Transverse colon (tissue), 4 donors: ENCODE measurements at places on chromosomes 13 and 19. TPM values are rescaled to one million over a fixed set of nuclear protein-coding genes. Genes with fewer than 3 reads are reported as not detected.

LENG9 gene
- total RNA-seq, result 1.1 TPM

DNA sequence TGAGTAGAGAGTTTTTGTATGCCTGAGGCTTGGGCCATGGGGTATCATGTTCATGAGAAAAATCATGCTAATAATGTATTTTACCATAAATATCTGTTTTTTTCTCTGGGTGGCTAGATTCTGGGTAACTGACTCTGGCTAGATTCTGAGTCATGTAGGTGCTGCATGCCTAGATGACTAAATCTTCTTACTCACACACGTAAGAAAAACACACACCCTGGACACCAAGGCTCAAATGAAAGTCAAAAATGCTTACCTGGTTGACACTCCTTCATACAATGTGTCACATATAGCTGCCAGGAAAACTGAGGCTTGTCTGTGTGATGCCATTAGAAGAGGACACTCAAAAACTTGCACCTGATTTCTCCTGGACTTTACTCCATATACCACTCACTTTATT lies 597.4 kb upstream of the SLITRK1 start:
- DNase-seq, result no peak

SIGLEC8 gene
- not detected for total RNA-seq

ZNF829 gene
- total RNA-seq, result 1.5 TPM

TGFBR3L gene
- total RNA-seq, result not detected

DNA sequence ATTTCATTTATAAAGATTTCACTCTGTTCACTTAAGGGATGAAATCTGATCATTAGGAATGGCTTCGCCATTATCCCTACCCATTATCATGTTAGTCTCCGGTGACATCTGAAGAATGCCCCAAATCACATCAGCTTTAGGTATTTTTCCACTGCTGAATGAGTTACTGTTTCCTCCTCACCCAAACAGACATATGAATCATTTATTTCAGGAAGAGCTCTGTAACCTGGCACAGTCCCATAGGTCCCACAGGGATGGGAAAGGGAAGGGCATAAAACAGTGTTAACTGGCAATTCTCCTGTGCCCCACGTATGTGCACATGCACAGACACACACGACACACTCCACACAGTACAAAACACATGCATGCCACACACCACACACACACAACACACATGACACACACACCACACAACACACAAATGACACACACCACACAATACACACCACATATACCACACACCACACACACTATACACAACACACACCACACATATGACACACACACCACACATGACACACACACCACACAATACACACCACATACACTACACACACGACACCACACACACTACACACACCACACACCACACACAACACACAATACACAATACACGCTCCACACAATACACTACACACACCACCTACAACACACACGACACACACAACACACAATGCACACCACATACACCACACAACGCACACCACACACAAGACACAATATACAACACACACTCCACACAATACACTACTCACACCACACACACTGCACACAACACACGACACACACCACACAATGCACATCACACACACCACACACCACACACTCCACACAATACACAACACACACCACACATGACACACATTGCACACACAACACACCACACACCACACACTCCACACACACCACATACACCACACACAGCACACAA lies 15.4 kb downstream of the TMEM255B start:
- DNase-seq, result no peak

ZNF570 gene
- total RNA-seq, result 2.2 TPM

ZNF773 gene
- 6.6 TPM for total RNA-seq

- DNase-seq, result peak; percentile 47
Measured at GRCh38 chr19:1567116-1567847, 843 bp downstream of the MEX3D start.

EBI3 gene
- 3.7 TPM for total RNA-seq

- DNase-seq, result no peak
Measured at GRCh38 chr19:1533510-1534150, 9.8 kb downstream of the PLK5 start.

DNA sequence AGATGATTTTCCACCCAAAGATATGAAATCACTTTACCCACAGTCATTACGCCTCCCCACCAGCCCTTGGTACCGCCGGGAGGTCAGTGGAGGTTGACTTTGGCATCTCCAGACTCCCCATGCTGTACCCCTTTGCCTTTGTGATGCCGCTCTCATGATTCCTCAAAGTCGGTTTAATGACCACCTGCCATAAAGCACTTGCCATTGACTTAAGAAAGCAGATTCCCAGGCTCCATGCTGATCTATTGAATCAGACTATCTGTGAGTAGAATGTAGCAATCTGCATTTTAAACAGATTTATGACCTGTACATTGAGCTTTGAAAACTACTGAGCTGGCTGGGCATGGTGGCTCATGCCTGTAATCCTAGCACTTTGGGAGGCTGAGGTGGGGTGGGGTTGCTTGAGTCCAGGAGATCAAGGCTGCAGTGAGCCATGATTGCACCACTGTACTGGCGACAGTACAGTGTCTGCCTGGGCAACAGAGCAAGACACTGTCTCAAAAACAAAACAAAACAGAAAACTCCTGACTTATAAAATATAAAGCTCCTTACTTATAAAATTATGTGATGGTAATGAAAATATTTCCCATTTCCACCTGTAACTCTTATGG lies 235.2 kb downstream of the KLF5 start:
- DNase-seq, result peak; percentile 51

DNA sequence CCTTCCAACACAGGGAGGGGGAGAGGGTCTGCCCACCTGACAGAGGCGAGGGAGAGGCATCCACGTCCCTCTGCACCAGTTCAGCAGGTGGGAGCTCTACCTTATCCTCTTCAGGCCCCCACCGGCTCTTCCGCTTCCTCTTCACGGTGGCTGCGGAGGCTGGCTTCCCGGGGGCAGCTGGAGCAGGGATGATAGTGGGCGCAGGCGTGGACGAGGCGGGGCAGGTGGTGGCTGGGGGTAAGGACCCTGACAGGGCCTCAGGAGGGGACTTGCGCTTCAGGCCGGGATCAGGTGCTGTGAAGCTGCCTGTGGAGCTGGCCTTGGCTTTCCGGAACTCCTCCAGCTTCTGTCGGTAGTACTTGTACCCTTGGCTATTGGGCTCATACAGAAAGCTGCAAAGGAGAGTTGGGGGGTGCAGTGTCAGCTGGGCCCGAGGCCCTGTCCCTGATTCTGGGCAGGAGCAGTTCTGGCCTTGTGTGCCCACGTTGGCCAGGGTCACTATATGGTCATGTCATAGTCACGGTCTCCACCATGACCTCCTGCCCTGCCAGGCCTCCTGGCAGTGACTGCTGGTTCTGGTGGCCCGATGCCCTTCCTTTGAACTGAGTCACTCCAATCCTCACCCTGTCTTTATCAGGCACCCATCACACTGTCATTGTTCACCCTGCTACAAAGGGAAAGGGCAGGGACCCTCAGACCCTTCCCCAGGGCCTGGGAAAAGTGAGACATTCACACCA lies 23.2 kb downstream of the SUGP1 start:
- DNase-seq, result no peak

DNA sequence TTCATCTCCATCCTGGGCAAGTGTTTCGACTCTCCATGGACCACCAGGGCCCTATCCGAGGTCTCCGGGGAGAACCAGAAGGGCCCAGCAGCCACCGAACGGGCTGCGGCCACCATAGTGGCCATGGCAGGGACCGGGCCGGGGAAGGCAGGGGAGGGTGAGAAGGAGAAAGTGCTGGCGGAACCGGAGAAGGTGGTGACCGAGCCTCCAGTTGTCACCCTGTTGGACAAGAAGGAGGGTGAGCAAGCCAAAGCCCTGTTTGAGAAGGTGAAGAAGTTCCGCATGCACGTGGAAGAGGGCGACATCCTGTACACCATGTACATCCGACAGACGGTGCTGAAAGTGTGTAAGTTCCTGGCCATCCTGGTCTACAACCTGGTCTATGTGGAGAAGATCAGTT lies 4.7 kb upstream of the MAP2K7 start:
- DNase-seq, result peak; percentile 6

GRCh38 chr13:65697843-65698242 lies 1532.3 kb downstream of the PCDH9 start:
- DNase-seq, result no peak

DNA sequence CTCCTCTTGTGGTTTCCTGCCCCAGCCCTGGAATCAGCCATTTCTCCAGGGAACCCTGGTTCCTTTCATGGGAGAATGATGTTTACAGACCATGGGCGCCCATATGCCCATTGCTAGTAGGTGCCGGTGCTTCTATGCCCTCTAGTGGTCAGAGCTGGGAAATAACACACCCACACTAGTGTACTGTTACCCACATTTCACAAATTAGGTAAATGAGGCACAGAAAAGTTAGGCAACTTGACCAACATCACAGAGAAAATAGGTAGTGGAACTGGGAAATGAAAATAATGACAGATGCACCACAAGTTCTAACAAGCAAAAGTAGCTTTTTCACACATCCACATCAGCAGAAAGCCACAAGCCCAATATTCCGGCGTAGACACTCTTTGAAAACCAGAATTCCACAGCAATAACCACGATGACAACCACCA lies 1.3 kb upstream of the CEACAM3 start:
- peak; percentile 63 for DNase-seq

GRCh38 chr13:46012404-46012803 lies 40.1 kb downstream of the ZC3H13 start:
- no peak for DNase-seq

DNA sequence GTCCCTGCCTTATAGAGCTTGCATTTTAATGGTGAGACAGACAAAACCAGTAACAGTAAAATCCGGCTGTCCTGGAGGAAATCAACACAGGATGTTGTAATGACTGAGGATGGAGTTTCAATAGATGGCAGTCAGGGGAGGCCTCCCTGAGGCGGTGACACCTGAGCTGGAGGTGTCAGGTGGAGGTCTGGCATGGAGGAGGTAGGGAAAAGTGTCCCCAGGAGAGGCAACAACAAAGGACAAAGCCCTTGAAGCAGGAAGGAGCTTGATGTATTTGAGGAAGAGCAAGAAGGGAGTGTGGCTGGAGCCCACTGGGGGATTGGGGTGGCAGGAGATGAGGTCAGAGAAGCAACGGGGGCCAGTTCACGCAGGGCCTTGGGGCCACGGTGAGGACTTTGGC lies 7.8 kb downstream of the GRIN2D start:
- no peak for DNase-seq

SMIM17 gene
- not detected for total RNA-seq

- peak; percentile 47 for DNase-seq
Measured at GRCh38 chr19:11481534-11482383, 913 bp upstream of the ELAVL3 start.

CEBPA gene
- total RNA-seq, result 82.3 TPM

DNA sequence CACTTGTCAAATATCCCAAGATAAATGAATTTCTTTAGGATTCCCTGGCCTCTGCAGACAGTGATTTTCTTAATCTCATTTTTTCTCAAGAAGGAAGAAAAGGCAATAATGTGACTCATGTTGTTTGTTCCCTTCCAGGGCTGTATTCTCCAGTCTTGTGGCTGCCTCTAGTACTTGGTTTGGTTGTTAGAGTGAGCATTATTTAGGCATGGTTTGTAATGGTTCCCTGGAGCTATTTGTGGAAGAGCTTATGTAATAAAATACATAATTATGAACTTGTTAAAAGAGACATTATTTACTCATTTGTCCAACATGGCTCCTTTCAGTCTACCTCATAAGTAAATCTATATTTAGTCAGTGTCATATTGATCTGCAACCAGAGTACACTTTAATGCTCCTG lies 270.4 kb downstream of the DCT start:
- no peak for DNase-seq

FGF22 gene
- total RNA-seq, result not detected

DNA sequence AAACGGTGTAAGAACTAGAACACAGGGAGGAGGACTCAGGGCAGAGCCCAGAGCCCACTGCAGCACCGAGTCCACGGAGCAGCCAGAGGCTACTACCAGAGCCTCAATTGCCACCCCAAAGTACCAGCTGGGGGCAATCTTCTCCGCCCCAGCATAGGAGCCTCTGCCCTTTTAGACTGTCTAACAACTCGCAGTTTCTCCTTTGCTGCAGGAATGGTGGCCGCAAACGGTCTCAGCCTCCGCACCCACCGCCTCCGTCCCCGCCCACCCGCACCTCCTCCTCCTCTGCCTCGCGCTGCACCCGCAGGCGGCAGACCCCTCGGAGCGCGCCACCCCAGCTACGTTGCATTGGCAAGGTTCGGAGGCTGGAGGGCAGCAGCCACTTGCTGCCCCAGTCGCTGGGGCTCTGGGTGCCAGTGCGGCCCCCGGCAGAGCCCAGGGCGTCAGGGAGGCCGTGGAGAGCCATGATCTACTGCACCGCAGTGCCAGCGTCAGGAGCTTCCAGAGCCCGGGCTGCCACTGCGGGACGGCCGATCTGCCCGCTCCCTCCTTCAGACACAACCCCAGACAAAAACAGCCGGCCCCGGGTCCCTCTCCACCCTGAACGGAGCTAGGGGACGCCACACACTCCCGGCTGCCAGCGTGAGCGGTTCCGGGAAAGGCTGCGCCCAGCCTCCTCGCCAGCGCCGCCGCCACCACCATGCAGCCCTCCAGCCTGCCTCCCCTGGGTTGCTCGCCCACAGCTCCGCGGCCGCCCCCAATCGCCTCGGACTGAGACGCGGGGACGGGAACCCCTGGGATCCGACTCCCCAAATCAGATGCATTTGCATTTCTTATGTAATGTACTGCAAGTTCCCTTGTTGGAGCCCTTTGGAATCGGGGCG lies 1.8 kb downstream of the FGF14 start:
- DNase-seq, result peak; percentile 9
